NCI-H2107 (cell line): ENCODE measurements at places on chromosomes 11 and 22.

DNA sequence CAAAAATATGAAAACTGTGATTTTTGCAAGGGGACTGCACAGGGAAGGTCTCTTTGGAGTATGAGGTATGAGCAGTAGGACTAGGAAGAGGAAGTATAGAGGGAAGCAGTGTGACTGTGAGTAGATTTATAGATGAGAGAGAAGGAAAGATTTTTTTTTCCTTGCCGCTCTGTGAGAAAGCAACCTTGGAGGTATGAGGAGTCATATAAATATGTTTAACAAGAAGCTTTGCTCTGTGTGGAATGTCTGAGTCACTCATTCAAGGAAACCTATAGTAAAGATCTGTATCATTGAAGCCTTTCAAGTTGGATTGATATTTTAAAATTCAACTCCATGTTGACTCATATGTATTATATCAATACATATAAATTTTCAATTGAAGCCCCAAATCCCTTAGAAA lies 26.2 kb downstream of the DNHD1 start:
- DNase-seq: no peak

- DNase-seq: no peak
Observed at GRCh38 chr22:26883393-26883792, 226.0 kb downstream of the MIAT start.

- no peak for DNase-seq
Observed at GRCh38 chr11:62461740-62462507, 43.1 kb downstream of the SCGB1A1 start.

DNA sequence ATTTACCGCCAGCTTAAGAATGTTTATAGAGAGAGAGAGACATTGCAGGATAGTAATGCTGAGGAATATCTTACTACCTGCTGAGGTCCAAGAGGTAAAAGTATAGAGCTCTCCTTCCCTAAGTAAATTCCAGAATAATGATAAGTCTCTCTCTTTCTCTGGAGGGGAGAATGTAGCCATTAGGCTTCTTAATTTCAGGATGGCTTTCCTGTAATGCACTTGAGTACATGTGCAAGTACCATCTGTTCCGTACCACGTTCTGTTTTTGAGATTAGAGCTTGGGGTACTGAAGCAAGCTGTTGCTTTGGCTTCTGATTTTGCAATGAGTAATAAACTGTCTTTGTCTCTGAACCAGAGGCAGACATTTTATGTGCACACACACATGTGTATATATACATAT lies 1314.0 kb downstream of the JRKL start:
- DNase-seq: no peak

GRCh38 chr11:11247576-11247975 lies 105.5 kb downstream of the CSNK2A3 start:
- no peak for DNase-seq
